Stimulated activated CD4-positive, alpha-beta T cell treated with anti-CD3 and anti-CD28 coated beads, TNF-alpha, amount 100 ng/mL, for 48 hours (primary cell): ENCODE measurements at places on chromosomes 13 and 19.

DNA sequence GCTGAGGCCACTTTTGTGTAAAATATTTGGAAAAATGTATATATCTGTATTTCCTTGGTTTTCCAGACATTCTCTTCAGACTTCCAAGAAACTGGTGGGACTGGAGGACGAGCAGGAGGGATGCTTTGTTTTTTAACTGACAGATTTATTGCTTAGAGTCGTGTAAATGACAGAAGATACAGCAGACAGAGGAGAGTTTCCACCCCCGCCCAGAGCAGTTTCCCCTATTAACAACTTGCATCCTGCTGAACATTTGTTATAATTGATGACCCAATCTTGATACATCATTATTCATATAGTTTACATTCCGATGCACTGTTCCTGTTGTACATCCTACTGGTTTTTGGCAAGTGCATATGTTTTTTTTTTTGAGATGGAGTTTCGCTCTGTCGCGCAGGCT, 7.1 kb upstream of the DOCK6 start:
- DNase-seq = no peak

- DNase-seq = no peak
Measured at GRCh38 chr19:18737954-18738351, 53.2 kb downstream of the COMP start.

GRCh38 chr13:113323869-113324268, 26.8 kb downstream of the LAMP1 start:
- no peak for DNase-seq

DNA sequence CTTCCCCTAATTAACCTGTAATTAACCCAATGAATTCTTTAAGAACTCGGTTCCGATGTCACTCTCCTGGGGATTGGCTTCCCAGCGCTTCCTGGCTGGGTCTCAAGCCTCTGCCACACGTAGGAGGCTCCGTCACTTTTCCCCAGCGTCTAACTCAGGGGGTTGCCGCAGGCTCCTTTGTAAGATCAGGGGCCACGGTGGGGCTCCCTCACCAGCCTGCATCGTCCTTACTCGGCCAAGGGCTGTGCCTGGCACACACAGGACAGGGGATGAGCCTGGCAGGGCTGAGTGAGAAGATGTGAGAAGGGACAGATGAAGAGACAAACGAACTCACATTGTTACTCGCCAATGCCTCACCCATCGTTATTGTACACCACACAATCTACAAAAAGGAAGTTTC, 20.9 kb upstream of the ATP11A start:
- DNase-seq = no peak
